ENCODE measurements at places on chromosomes 4 and X.

GRCh38 chr4:131603705-131604104, 1545.4 kb upstream of the PCDH10 start:
- DNase-seq, result no peak

GRCh38 chrX:104347860-104348259, 93.1 kb upstream of the ESX1 start:
- DNase-seq, result no peak

DNA sequence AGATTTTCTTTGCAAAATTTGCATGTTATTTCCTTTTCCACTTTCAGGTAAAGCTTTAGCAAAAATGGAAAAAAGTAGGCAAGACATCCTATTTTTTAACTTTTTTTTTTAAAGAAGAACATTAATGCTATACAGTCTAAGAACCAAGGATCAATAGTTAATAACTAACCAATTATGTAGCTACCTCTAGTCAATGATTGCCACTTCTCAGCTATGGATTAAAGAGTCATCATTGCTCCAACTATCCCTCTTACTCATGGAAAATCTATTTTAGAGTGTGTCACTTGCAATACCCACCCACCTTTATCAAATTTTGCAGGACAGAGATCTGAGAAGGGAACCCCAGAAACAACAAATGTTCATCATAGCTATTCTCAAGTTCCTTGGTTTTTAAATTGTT, 223.1 kb downstream of the ANK2 start:
- no peak for DNase-seq

DNA sequence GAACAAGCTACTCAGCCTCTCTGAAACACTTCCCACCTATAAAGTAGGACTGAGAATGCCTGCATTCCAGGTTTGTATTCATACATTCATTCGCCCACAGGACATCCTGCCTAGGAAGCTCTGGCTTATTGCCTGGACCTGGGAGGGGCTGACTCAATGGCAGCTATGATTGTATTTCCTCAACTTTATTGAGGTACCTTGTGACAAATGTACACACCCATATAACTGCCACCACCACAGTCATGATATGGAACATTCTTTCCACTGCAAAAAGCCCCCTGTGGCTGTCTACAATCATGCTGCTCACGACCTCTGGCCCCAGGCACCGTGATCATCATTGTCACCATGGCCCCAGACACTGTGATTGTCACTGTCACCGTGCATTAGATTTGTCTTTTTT, 68.3 kb downstream of the ABLIM2 start:
- DNase-seq, result no peak

DNA sequence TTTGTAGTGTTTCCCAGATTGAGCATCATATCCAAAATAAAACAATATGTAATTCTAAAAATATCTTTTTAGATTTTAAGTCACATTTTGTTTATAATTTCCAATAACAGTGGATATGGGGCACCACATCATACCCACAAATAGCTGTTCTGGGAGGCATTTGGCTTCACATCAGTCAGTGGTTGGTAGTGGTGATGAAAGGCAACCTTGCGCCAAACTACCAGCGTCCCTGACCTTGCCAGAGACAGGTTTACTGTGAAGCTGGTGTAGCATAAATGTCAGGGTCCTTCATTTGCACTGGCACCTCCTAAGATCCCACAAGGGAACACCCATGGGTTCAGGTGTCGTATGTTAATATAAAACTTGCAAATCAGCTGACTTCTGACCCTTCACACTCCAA, 222.2 kb downstream of the DCTD start:
- no peak for DNase-seq

DNA sequence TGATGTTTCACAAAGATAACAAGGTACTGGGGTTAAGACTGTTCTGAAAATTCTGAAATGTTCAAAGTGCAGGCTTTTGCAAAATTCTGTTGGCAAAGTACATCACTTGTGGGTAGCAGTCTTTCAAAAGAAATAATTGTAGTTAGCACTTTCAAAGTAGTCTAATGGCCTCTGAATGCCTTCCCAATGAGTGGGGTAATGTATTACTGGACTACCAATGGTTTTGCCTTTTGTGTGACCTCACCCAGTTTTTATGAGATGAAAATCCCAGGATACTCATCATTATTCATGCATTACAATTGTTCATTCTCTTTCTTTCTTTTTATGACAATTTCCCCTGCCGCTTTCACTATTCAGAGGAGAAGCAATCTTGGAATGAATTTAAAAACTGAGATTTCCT, 686.1 kb downstream of the GLUD2 start:
- no peak for DNase-seq

GRCh38 chr4:150130933-150131332, 52.7 kb downstream of the DCLK2 start:
- DNase-seq, result no peak

GRCh38 chr4:112327965-112328733, 31.0 kb downstream of the ALPK1 start:
- DNase-seq, result no peak

- no peak for DNase-seq
Observed at GRCh38 chr4:111943796-111944203, 201.5 kb upstream of the FAM241A start.

- DNase-seq, result no peak
Observed at GRCh38 chrX:8981723-8982122, 52.2 kb downstream of the FAM9B start.

DNA sequence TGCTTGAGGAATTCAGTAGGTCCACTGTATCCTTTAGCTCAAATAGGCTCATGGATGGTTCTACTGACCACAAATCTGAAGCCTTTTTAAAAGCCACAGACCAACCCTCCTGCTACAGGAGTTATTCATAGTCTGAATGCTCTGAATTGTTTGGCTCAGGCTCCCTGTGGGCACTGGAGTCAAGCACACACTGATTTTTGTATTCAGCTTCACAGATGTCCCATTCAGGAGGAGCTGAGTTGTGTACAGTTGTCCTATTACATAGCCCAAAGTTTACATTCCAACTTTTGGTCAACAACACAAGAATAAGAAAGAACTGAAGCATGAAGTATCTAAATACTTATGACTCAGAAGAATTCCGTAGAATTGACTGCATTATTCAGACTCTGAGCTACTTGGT, 243.9 kb downstream of the UNC5C start:
- DNase-seq, result no peak

GRCh38 chr4:123825596-123826291, 429.1 kb downstream of the SPRY1 start:
- no peak for DNase-seq

DNA sequence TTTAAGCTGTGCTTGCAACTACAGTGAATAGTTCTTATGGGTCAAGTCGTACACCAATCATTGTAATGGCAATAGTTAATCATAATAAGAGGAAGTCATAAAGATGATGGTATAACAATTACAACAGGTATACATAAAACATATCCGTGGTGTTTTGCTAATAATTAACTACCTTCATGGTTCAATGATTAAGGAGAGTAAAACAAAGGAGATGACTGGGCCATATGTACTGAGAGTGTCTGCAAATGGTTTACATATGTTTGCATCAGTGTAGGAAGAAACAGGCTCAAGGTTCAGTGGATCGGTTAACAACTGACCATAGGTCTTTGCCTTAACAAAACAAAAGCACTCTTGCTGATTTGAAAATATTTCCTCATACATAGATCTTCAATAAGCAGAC, 253.0 kb downstream of the COX7B2 start:
- DNase-seq, result no peak
